Activated naive CD8-positive, alpha-beta T cell treated with anti-CD3 and anti-CD28 coated beads, Interleukin-2, amount 10 ng/mL, durations not matched to agents 7 days and 5 days (primary cell): ENCODE measurements at places on chromosomes 5 and 9. TPM values are rescaled to one million over a fixed set of nuclear protein-coding genes. Genes with fewer than 3 reads are reported as not detected.

SARDH gene
- 2.3 TPM for total RNA-seq

NTNG2 gene
- 10.9 TPM for total RNA-seq

GABRA6 gene
- not detected for total RNA-seq

LIFR gene
- total RNA-seq: not detected

DAPK1 gene
- 1.3 TPM for total RNA-seq

MOB3B gene
- 3.6 TPM for total RNA-seq

FOXD4L5 gene
- 0.43 TPM for total RNA-seq

CAMSAP1 gene
- 32.5 TPM for total RNA-seq

PCDHB8 gene
- total RNA-seq: not detected

FAM221B gene
- not detected for total RNA-seq

TCF7 gene
- total RNA-seq: 283 TPM

ZNF483 gene
- 7.8 TPM for total RNA-seq

PCDHA13 gene
- total RNA-seq: not detected

VDAC1 gene
- total RNA-seq: 199 TPM

BAG1 gene
- total RNA-seq: 73.2 TPM

GRM6 gene
- not detected for total RNA-seq

MED27 gene
- 18.5 TPM for total RNA-seq

PCDHGA3 gene
- total RNA-seq: not detected

GARIN3 gene
- not detected for total RNA-seq

SHOC1 gene
- total RNA-seq: not detected

FOXD4L6 gene
- 0.28 TPM for total RNA-seq

AK8 gene
- 0.30 TPM for total RNA-seq

SPRY4 gene
- 1.7 TPM for total RNA-seq

GPX8 gene
- total RNA-seq: not detected

SPATA31E1 gene
- total RNA-seq: not detected

SPATA24 gene
- total RNA-seq: 6.3 TPM

SOX30 gene
- not detected for total RNA-seq

TLX3 gene
- total RNA-seq: not detected

PDGFRB gene
- 33.4 TPM for total RNA-seq

CATSPER3 gene
- 0.40 TPM for total RNA-seq

FAM120AOS gene
- 41.6 TPM for total RNA-seq

RPP25L gene
- 29.3 TPM for total RNA-seq

ISCA1 gene
- total RNA-seq: 21.2 TPM

EQTN gene
- total RNA-seq: not detected

GRXCR2 gene
- not detected for total RNA-seq
